ENCODE measurements at places on chromosomes 12 and 14.
A peak's percentile ranks its signal among the peaks of the same experiment; 100 is the strongest.

GRCh38 chr14:74575507-74575906, 36.5 kb downstream of the LTBP2 start:
- no peak for DNase-seq

DNA sequence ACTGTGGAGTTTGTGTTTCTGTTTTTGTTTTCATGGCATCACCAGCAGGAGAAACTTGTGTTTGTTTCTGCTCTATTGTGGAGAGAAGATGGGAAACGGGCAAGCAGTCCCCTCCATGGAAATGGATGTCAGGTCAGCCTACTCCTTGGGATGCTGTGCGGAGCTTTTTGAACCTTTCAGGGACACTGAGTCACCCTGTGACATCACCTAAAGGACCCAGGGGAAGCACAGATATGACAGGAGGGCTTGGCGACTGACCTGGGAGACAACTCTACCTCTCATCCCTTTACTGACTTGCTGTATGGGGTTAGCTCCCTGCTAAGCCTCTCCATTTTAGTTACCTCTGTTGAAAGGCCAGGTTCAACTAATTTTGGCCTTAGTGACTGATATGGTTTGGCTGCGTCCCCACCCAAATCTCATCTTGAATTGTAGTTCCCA, 706.9 kb upstream of the TMEM132C start:
- no peak for DNase-seq

DNA sequence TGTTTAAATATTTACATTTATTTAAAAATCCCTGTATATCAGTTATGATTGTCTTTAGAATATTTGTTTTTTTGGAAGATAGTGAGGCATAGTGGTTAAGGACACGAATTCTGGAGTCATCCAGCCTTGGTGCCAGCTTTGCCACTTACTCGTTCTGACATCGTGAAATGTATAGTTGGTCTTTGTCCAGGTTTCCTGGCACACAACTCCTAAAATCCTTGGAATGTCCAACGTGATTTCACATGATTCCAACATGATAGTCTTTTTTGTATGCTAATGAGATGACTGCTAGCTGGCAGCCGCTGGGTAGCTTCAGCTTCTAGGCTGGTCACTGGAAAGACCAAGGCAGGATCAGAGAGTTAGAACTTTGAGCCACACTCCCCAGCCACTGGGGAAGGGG, 64.8 kb downstream of the PRICKLE1 start:
- no peak for DNase-seq

- no peak for DNase-seq
These were observed 111.2 kb downstream of the TMTC1 start for GRCh38 chr12:29672580-29672979.

GRCh38 chr12:981176-981828, 9.7 kb upstream of the ERC1 start:
- no peak for DNase-seq

DNA sequence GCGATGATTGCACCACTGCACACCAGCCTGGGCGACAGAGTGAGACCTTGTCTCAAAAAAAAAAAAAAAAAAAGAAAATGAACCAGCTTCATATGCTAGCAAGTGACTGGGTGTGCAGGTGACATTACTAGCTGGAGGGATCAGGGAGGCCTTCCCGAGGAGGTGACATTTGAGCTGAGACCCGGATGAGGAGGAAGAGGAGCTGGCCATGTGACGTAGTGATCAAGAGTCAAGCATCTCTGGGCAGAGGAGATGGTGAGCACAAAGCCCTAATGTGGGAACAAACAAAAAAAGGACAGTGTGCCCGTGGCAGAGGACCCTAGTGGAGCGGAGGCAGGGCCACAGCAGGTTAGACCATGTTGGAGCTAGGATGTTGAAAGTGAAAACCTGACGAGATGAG, 3.5 kb upstream of the PTPN6 start:
- DNase-seq: no peak

DNA sequence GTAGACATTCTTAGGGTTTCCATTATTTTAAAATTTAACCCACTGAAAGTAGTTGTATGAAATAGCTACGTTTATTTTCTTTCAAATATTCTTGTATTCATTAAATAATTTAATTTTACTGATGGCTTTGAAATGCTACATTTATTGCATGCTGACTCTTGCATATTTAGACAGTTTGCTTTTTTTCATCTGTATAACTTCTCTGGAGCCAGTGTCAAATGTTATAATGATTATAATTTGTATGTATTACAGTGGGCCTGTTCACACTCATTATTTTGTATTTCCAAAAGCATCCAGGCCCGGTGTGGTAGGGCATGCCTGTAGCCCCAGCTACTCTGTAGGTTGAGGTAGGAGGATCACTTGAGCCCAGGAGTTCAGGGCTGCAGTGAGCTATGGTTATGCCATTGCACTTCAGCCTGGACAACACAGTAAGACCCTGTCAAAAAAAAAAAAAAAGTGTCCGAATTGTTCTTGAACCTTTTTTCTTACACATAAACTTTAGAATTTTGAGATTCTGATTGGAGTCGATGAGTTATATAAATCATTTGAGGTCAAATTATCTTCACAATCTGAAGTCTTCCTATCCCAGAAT, 905 bp downstream of the ZNF84 start:
- DNase-seq: no peak

DNA sequence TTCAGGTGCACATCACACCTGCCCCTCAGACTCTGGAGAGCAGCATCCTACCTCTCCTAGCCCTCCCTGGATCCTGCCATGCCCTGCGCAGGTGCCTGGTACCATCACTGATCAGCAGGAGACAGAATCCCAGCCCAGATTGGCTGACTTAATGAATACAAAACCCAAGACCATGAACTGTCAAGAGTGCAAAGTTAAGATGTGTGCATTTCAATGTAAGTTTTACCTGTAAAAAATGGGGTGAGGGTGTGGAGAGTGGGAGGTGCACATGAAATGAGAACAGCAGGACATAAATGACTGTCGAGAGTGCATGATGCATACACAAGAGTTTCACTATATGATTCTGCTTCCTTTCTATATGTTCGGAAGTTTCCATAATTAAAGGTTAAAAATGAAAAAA, 57.9 kb upstream of the GPR68 start:
- DNase-seq: no peak

DNA sequence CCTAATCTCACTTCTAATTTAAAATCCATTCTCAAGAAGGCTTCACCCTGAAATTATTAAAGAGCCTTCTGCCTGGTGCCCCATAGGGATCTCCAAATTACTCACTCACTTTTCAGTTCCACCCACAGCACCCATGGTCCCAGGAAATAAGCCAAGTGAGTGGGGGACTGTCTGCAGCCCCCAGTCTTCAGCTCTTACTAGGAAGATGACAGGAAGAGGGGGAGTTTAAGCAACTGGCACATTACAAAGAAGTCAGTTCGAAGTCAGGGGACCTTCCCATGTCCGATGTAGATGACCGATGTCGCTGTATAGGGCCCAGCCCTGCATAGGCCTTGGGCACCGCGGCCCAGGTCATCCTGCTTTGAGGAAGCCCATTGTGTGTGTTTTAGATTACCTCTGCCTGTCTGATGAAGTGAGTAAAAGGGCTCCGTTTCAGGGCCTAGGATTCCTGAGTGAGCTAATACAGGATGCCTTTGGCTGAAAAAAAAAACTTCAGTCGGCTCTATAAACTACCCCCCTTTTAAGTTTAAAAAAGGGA, 1.9 kb downstream of the ACTN1 start:
- DNase-seq: peak; percentile 44

GRCh38 chr12:30990776-30991175, 64.2 kb downstream of the TSPAN11 start:
- DNase-seq: no peak

- DNase-seq: no peak
These were observed 73.3 kb downstream of the NIN start for GRCh38 chr14:50757702-50758101.

DNA sequence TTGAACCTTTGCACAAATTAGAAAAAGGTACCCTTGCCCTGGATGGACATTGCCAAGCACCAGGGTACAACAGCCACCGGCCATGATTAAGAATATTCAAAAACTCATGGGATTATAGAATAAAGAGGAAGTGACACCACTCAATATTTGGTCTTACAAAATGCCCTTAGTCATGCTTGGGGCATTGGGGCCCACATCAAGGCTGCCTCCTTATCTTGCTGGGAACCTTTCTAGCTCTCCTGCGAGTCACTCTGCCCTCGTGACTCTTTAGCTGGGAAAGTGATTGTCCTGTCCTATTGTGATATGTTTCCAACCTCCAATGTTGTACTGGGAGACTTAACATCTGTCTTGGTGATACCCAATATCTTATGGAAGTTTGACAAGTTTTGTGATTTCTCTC, 57.8 kb downstream of the GTF2A1 start:
- DNase-seq: peak; percentile 57

DNA sequence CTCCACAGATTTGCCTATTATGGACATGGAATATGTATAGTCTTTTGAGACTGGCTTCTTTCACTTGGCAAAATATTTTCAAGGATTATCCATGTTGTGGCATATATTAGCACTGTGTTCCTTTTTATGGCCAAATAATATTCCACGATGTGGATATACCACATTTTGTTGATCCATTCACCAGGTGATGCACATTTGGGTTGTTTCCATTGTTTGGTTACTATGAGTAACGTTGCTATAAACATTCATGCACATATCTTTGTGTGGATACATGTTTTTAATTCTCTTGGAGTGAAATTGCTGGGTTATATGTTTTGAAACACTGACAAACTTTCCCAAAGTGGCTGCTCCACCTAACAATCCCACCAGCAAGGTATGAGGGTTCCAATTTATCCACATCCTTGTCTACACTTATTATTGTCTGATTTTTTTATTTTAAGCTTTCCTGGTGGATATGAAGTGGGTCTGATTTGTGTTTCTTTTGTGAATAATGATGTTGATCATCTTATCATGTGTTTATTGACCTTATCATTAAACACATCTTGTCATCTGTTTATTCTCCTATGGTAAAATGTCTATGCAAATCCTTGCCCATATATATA, 116.2 kb upstream of the FRMD6 start:
- DNase-seq: no peak

- DNase-seq: no peak
These were observed 891.1 kb downstream of the TMEM121 start for GRCh38 chr14:106417224-106418049.

- DNase-seq: no peak
These were observed 10.1 kb upstream of the RASSF3 start for GRCh38 chr12:64600164-64600561.

DNA sequence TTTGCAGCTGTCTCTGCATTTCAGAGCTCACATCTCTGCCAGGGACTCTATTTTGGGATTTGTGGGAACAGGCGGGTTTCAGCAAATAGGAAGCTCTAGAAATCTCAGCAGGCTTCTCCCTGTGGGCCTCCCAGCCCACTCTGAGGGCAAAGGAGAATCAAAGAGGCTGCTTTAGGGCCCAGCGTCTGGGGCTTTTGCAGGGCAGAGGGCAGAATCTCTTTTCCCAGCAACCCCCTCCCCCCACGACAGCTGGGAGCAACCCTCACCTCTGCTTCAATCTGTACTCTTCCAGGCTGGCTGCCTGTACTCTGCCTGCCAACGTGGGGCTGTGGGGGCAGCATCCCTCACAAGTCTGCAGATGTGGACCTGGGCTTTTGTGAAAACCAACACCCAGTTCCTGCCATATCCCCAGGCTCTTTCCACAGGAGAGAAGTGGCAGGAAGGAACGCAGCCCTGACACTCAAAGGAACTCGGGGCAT, 529.6 kb upstream of the TBX3 start:
- DNase-seq: no peak

GRCh38 chr12:6632026-6632983, 3.5 kb downstream of the LPAR5 start:
- peak; percentile 43 for DNase-seq

DNA sequence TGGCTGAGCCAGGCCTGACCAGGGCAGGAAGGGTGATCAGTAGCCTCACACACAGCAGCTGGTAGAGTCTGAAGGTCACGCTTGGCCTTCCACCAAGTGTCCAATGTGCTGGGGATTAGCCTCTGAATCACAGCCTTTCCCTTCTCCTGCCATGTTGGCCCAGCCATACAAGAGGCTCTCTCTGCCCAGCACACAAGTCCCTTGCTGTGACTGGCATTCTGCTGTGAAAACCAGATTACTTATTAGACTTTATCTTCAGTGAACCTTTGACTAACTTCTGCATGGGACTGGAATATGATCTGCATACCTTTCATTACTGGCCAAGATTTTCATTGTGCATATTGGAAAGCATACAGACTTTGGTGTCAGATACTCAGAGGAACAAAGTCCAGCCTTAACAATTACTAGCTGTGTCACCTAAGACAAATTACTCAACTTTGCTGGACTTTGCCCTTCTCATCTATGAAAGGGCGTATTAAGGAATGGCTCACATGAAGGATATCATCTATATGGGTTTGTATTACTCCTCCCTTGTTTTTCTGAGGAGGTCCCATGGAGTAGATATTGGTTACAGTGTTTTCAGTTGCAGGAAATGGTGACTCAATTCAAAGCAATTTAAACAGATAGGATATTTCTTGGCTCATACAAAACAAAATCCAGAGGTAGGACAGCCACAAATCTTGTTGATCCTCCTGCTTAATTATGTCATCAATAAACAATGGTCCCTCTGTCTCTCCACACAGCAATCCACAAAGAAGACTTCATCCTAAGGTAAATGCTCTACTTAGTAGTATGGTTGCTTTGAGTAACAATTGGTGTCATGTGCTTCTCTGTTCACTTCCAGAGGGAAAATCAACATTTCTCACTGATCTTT, 99.6 kb downstream of the DYRK2 start:
- no peak for DNase-seq

DNA sequence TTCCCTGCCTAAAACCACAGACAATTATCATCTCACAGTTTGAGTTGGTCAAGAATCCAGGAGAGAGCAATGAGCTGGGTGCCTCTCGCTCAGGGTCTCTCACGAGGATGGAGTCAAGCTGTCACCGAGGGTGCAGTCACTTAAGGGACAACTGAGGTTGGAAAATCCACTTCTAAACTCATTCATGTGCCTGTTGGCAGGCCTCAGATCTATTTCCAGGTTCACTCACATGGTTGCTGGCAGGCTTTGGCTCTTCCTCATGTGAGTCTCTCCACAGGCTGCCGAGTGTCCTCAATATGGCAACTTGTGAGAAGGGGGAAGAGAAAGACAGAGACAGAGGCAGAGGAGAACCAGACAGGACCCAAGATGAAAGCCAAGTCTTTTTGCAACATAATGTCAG, 10.5 kb upstream of the OR10P1 start:
- no peak for DNase-seq

All from Kasumi-1 (cell line).